ENCODE measurements at places on chromosomes 5 and 9. TPM values are rescaled to one million over a fixed set of nuclear protein-coding genes. Genes with fewer than 3 reads are reported as not detected.

Gene TLX3
- total RNA-seq: not detected

Gene ADAMTS19
- total RNA-seq: not detected

Gene EMB
- 100 TPM for total RNA-seq

Gene FAXDC2
- total RNA-seq: not detected

Gene PTPDC1
- total RNA-seq: 5.9 TPM

Gene RANBP17
- total RNA-seq: not detected

Gene PARP8
- 41.1 TPM for total RNA-seq

Gene VCAN
- total RNA-seq: not detected

Gene LCN12
- total RNA-seq: 0.89 TPM

Gene CNOT6
- total RNA-seq: 40.0 TPM

Gene SPATA31D4
- total RNA-seq: not detected

Gene FOXD4L6
- total RNA-seq: not detected

Gene MOB3B
- total RNA-seq: 0.44 TPM

Gene ELAVL2
- not detected for total RNA-seq

Gene GBA2
- total RNA-seq: 38.7 TPM

Gene SCAMP1
- total RNA-seq: 17.1 TPM

Gene PAX5
- total RNA-seq: 0.23 TPM

Gene EGFLAM
- total RNA-seq: not detected

Gene OTP
- not detected for total RNA-seq

Gene ZCCHC10
- total RNA-seq: 29.9 TPM

Gene TOR1A
- 47.5 TPM for total RNA-seq

Gene PCDHA9
- total RNA-seq: not detected

Gene SPATA24
- total RNA-seq: 2.4 TPM

Gene JAKMIP2
- 1.3 TPM for total RNA-seq

Gene INSL6
- total RNA-seq: not detected

Gene KIF20A
- total RNA-seq: 37.5 TPM

Gene C9orf43
- total RNA-seq: 0.91 TPM

Gene S1PR3
- 0.59 TPM for total RNA-seq

Gene SPATA9
- total RNA-seq: not detected

Gene GPR151
- total RNA-seq: not detected

Gene UBE2QL1
- total RNA-seq: not detected

Gene PKN3
- total RNA-seq: 8.4 TPM

Gene FAM81B
- total RNA-seq: not detected

Gene FOXD4L3
- 0.10 TPM for total RNA-seq

Gene CARTPT
- total RNA-seq: not detected

Gene ZNF483
- total RNA-seq: 1.9 TPM

Gene MPDZ
- not detected for total RNA-seq

Gene FGF18
- not detected for total RNA-seq

Gene CCDC192
- not detected for total RNA-seq

Gene LEAP2
- 3.5 TPM for total RNA-seq

Gene CAMK4
- 51.8 TPM for total RNA-seq

Gene GABRA1
- total RNA-seq: not detected

Gene STPG3
- not detected for total RNA-seq

Gene CDC14B
- total RNA-seq: 2.7 TPM

Gene FRRS1L
- total RNA-seq: not detected

Gene SEMA4D
- total RNA-seq: 295 TPM

Gene IFNB1
- total RNA-seq: not detected
